Cortex of kidney (tissue), 1 donor: ENCODE measurements at places on chromosomes 12 and 14.

- DNase-seq, result no peak
These were observed 98.9 kb upstream of the EGLN3 start for GRCh38 chr14:34049790-34050189.

DNA sequence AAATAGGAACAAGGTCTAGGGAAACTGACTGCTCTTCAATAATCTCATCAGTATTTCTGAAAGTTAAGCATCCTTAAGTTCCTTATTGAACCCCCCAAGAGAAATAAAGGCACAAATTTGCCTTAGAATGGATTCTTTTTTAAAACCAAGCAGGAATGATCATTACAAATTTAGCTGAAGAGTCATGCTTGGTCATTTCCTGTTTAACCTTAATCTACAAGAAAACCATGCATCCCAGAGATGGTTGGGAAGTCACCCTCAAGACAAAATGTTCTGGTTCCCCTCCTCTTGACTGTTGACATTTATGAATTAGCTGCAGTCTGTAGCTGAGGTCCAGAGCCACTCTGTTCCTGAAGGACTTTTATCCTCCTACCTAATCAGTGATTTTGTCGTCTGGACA, 291.8 kb upstream of the G2E3 start:
- DNase-seq, result no peak

DNA sequence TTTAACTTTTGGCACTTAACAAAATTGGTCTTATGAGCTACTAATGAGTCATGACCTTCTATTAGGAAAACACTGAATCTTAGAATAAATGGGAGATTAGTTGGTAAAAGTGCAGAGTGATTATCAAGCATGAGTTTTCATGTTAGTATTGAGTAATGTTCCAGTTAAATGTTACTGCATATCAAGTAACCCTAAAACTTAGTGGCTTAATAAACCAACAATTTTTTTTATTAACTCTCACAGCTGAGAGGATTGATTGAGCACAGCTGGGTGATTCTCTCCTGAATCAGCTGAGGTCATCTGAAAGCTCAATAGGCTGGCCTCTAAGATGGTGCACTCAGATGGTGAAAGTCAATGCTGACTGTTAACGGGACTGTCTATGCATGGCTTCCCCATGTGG, 248.6 kb downstream of the BCL11B start:
- no peak for DNase-seq

DNA sequence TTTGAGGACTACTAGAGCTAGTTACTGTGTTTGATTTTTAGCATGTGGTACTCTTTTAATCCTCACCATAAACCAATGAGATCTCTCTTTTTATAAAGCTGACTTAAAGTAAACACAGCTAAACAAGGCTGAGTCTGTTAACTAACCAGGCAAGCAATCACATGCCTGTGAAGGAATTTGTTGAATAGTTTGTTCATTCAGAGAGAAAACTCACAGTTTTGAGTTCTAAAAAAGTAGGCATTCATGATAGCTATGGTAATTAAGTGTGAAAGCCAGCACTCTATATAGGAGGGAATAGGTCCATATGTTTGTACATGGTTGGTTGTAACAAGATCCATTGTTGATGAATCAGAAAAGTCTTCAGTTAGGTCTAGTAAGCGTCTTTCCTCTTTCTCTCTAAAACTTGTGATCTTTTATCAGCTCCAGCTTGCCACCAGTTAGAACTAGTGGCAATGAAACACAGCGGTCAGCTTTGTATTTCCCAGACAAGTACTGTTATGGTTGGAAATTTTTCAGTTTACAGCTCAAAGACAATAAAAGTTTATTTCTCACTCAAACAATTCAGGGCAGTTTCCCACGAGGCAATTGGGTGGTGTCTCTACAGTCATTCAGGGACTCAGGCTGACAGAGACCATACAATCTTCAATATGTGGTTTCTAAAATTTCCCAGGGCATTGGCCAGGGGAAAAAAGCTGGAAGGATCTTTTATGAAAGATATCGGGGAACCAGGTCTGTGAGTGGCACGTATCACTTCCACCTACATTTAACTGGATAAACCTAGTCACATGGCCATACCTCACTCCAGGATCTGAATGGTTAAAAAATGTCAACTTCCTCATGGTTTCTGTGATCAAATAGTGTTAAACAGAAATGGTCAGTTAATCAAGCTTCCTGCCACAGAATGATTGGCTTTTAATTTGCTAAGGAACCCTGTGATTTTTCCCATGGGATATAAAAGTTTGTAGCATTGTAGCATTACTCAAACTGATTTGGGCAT, 203.1 kb downstream of the KIF21A start:
- DNase-seq, result no peak
